GOT3 (cell line): ENCODE measurements at places on chromosomes 1 and 21.

GRCh38 chr1:186244825-186245224 lies 130.2 kb downstream of the TPR start:
- no peak for DNase-seq

DNA sequence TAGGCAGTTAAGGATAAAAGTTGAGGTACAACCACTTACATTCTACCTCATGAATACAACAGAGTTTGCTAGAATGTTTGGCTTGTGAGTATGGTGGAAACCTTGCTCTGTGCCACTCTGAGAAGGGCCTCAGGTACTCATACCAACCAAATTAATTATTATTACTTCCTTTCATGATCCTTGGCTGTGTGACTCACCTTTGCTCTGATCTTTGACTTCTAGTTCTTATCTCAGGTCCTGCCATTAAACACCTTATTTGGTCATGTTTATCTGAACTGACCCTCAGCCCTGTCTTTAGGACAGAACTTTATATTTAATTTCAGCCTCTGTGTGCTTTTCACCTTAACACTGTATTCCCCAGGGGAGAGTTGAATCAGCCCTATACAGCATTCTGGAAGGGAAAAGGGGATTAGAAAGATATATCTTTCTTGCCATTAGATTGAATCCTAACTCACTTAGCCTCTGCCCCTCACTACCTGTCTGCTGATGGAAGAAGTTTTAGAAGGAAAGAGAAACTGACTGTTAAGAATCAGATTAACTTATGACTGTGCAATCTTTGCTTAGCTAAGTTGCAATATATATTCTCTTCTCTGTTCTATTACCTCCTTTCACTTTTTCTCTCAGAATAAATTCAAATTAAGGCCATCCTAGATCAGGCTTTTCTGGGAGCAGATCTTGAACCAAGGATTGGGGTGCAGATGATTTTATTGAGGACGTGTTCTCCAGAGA lies 260.4 kb upstream of the DPYD start:
- no peak for DNase-seq

DNA sequence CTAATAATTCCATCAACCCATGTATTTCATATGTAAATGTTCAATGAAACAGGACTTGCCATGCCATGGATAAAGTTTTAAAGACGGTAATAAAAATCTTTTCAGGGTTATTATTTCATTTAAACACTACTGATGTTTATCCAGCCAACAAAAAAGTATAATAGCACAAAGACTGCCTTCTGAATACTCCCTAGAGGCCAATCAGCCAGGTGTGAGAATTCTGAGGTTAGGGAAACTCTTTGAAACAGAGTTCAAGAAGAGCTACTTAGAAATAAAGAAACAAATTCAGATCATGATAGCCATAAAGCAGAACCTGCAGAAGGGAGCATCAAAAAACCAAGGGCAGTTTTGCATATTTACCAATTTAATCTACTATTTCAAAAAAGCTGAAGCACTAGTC lies 48.7 kb downstream of the AKT3 start:
- no peak for DNase-seq

- DNase-seq = no peak
These were observed 25.9 kb downstream of the C2CD2 start for GRCh38 chr21:41927727-41928409.

DNA sequence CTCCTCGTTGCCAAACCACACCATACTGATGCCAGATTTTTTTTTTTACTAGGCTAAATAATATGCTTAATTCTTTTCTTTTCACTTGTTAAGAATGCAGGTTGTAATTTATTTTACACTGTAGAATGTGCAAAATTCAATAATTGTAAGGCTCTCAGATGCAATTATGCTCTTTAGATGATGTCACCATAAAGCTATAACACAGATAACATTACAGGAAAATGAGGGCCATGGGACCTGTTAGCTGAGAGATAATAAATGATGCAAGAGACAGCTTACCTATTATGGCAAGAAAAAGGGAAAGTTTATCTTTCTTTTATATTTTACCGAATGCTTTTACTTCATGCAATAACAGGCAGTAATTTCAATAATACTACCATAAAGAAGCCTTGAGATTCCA lies 35.4 kb downstream of the CHRM3 start:
- no peak for DNase-seq

DNA sequence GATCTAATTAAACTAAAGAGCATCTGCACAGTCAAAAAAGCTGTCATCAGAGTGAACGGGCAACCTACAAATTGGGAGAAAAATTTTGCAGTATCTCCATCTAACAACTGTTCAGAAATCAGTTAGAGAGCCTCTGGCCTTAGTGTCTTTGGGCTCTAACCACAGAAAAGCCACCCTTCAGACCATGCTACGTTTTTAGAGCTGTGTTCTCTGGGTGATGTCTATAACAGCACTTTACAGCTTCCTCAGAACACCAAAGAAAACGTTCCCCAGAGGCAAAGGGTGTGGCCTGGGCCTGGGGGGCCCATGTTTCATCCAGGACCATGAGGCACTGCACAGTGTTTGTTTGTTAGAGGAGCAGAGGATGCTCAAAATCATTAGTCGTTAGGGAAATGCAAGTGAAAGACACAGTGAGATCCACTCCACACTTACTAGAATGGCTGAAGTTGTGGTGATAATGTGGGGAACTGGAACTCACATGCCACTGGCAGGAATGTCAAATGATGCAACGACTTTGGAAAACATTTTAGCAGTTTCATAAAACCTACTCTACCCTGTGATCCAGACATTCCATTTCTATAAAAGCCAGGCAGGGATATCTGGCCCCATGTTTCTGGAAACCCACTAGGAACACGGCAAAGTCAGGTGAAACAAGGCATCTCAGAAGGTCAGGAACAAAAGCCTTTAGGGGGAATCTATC lies 250.4 kb upstream of the HOOK1 start:
- DNase-seq = no peak

- no peak for DNase-seq
These were observed 322.9 kb downstream of the SETD4 start for GRCh38 chr21:35737449-35737848.

- no peak for DNase-seq
These were observed 9.6 kb upstream of the CYB5R1 start for GRCh38 chr1:202976633-202977032.

GRCh38 chr1:75559136-75559535 lies 51.8 kb downstream of the SLC44A5 start:
- no peak for DNase-seq

DNA sequence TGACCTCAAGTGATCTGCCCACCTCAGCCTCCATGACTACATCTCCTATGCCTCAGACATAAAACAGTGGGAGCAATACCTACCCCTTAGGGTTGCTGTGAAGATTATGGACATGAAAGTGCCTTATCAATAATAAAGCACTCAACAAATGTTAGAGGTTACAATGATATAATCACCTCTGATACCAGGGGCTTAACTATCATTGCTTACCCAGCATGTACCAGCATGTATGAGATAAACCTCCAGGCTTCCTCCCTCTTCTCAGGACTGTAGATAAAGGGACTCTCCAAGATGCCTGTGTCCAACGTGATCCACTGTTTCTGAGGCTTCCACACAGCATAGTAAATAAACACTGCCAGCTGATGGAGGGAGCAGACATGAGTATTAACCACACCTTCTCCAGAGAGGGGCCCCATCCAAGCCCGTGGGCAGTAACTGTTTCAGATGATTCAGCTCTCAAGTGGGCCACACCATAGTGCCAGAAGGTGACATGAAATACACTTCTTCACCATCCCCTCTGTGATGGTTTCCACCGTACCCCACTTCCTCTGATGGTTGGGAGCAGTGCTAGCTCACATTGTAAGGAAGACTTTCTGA lies 26.2 kb downstream of the RHBDL2 start:
- DNase-seq = no peak

DNA sequence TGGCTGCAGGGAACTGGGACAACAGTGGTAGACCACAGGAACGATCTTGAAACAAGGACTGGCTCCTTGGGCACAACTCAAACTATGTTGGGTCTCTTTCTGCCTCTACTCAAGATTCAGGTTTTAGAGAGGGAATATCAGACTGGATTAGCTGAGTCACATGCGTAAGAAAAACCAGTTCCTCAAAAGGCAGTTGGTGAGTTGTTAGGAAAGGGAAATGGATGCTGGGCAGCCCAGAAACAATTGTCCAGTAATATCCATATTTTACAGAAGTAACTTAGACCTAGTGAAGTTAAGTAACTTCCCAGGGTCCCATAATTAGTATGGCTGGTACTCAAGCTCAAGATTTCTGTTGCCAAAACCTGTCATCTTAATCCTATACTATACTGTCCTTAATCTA lies 27.0 kb upstream of the TMEM39B start:
- no peak for DNase-seq

- no peak for DNase-seq
These were observed 12.4 kb upstream of the RCAN3 start for GRCh38 chr1:24490101-24490781.

DNA sequence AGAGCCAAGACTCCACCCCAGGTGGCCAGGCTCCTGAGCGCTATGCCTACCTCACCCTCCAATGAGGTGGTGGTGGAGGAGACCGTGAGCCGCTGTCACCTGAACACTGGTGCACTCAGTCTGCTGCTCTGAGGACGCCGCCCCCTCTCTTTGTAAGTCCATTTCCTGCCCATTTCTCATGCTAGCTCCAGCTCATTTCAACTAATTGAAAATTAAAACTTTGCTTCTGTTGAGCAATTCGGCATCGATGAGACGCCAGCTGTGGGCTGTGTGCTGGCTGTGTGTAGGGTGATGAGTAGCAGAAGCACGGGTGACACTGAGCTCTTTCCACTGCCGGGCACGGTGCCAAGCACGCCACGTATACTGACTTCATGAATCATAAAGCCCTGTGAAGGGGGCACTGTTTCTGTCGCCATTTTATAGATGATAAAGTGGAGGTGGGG lies 11.2 kb downstream of the TNFRSF1B start:
- no peak for DNase-seq

DNA sequence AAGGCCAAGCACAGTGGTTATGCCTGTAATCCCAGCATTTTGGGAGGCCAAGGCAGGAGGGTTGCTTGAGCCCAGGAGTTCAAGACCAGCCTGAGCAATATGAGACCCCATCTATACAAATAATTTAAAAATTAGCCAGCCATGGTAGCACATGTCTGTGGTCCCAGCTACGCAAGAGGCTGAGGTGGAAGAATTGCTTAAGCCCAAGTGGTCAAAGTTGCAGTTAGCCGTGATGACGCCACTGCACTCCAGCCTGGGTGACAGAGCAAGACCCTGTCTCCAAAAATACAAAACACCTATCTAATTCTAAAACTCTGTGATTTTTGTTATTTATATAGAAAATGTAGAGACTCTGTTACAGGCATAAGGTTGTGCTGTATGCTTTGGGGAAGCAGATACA lies 44.2 kb upstream of the ZYG11A start:
- no peak for DNase-seq

- DNase-seq = no peak
These were observed 1.9 kb downstream of the GJA5 start for GRCh38 chr1:147758379-147759100.

DNA sequence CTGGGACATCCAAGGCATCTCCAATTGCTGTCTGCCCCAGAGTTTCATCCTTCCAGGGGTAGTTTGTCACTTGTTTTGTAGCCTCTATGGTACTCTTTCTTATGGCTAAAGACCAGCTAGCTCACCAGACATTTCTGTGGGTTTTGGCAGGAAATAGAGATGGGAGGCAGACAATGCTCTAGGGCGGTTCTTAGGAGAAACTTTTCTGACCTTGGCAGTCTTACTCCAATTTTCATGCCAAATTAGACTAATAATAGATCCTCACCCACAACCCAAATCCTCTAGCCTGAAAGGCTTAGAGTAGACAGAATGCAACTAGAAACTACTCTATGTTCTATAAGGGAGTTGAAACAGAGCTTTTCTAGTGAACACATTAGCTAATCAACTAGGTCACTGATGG lies 69.8 kb downstream of the LRIG2 start:
- no peak for DNase-seq

DNA sequence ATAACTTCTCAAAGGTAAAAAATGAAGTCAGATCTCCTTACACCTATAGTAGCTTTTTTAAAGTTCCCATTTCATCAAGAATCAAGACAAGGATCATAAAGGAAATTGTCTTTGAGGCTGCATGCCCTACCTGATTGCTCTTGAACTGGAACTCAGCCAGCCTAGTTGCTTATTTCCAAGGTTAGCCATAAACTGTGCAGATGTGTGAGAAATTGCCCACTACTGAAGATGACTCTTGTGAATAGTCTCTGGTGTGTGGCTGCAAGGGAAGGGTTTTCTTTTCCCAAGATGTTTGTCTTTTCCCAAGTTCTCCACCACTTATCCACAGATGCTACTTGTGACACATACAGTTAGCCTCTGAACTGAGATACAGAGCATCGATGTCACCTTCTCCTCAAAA lies 81.7 kb upstream of the DUSP10 start:
- DNase-seq = no peak

- DNase-seq = no peak
These were observed 221.9 kb upstream of the SAMSN1 start for GRCh38 chr21:14768042-14768441.

GRCh38 chr1:73593364-73593763 lies 604.6 kb downstream of the LRRIQ3 start:
- DNase-seq = no peak

- no peak for DNase-seq
These were observed 6.6 kb downstream of the KRTAP10-8 start for GRCh38 chr21:44618504-44618903.

DNA sequence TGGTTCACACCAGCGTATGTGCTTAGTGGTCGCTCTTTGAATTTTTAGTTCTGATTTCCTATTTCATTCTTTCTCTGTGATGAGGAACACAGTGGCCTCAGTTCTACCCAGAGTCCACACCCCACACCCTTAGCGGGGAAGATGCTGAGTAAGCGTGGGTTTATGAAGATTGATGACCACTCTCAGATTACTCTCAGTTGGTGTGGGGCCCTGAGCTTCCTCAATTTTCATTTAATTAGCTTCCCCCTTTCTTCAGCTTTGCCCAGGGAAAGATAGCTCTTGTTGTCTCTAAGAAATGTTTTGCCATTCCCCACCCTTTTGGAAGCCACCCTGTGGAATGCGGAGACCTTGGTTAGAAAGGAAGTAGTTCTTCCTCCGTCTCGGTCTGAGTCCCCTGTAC lies 299.9 kb upstream of the PROX1 start:
- DNase-seq = no peak

DNA sequence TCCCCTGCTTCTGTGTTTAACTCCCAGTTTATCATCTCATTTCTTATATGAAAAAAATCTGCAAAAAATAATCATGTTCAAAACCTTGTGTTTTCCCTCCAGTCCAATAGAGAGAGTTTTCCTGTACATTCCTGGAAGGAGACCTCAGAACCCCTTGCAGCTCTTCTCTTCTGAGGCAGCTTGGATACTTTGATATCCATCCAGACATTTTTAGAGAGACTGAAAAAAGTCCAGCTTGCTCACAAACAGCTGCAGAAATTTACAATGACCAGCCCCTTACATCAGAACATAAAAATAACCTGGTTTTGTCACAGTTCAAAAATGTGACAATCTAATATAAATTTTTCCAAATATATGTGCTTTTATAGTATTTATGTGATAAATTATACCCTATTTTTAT lies 73.3 kb upstream of the C1orf115 start:
- no peak for DNase-seq
